Activated CD4-positive, alpha-beta T cell treated with anti-CD3 and anti-CD28 coated beads for 48 hours (primary cell): ENCODE measurements at places on chromosomes 6 and 20.

GRCh38 chr6:158072083-158072721 is 90.5 kb downstream of the SYNJ2 start:
- peak; percentile 80 for DNase-seq

GRCh38 chr6:14728396-14729024 is 517.4 kb upstream of the JARID2 start:
- peak; percentile 29 for DNase-seq

DNA sequence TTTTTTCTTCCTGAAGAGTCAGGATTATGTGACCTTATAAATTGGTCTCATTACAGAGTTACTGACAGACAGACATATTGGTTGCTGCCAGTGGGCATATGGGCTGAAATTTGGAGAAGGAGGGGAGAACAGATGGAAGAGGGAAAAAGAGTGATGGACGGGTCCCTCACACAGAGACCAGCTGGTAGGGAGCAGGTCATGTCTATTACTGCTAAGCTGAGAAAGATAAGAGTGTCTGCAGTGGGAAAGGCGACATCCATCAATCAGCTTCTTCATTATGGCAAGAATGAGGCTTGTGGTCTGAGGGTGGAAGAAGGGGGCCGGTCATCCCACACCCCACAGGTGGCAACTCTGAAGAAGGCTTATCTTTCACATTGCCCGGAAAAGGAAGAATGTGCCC is 353.8 kb upstream of the RSPO3 start:
- DNase-seq, result no peak

DNA sequence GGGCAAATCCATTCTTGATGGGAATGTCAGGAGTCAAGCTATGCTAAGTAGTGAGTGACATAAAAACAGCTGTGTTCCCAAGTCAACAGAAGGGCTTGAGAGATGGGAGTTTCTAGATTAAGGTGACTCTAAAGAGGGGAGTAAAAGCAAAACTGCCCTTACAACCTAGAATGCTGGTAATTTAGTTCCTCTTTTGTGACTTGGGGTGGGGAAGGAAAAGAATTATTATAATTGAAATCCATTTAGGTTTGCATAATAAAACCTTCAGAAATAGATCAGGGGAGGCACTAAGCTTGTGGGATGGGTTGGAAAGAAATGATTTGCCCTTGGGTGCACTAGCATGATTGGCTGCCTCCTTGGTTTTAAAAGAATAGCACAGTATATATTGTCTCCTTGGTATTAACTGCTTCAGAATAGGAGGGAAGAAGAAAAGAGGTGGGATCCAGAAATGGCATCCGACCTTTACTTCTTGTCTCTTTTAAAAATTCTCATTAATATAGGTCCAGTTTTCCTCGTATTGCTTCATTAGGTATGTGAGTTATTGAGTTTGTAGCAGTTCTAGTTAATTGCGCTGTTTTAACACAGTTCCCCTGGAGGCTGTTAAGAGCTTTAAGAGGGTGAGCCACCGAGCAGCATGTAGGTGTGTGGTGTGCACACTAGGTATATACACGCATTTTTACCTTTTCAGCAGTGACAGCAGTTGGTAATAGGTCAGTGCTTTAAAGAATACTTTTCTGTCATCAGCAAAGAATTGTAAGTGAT is 95.3 kb upstream of the VSTM2L start:
- no peak for DNase-seq

DNA sequence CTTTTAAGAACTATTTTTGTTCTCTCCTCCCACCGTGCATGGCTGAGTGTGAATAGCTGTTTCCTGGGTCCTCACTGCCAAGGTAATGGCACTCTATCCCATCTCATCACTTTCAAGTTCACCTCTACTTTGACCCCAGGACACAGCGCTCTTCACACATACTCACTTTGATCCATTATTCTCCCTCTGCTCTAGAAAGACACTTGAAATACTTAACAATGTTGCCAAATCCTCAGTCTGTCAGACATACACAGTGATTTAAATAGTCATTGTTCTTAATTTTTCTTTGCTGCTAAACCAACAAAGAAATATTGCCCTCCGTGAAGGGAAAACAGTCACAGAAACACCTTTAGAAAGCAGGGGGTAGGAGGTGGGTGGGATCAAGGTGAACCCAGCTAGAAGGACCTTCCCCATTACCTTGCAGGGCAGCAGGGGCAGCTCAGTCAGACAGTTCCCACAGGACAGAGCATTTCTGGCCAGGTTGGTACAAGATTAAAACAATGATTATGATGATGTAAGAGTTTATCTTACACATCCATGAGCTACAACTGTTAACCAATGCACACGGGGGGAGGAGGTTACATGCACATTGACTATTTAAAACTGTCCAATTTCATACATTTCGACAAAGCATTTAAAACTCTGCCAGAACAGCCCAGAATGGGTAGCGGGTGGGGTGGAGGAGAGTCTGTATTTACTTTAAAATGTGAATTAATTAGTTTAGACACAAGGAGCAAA is 2.4 kb downstream of the SLC22A23 start:
- no peak for DNase-seq

GRCh38 chr6:20877008-20877937 is 343.0 kb downstream of the CDKAL1 start:
- DNase-seq, result peak; percentile 42

DNA sequence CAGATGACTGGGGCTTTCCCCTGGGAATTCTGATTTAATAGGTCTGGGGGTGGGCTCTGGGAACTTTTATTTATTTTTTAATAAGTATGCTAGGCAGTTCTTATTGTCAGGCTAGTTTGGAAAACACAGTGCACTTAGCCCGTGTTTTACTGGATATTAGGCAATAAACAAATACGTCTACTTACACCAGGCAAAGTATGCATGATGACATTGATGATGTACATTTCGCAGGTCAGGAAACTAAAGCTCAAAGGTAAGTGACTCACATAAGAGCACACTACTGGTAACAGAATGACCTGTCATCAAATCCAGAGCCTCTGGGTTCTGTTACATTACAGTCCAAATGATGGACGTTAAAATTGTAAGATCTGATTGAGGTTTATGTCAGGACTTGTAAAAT is 144.4 kb upstream of the EXOC2 start:
- DNase-seq, result no peak
